T47D (cell line): ENCODE measurements at places on chromosomes 1 and 21.

DNA sequence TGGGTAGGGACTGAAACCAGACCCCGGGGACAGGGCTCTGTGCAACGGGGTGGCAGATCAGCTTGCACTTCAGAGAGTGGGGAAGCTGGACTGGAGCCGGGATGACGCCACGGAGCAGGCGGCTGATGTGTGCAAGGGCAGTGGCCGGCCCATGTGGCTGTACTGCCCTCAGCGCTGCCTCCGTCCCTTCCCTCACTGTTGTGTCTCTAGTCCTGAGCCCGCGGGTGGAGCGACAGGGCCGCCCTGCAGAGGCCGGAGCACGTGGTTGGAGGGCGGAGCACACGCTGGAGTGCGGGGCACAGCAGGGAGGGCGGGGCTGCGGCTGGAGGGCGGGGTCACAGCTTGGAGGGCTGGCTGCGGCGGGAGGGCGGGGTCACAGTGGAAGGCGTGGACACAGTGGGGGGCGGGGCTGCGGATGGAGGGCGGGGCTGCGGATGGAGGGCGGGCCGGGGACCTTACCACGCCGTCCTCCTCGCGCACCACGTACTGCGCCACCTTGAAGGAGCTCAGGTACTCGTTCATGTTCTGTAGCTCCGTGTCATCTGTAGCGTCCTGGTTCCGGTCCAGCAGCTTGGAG lies 52.4 kb downstream of the CHD5 start:
- DNase-seq: peak; percentile 91

GRCh38 chr1:13667691-13668090 lies 32.3 kb upstream of the PRDM2 start:
- no peak for DNase-seq

GRCh38 chr1:168763031-168763430 lies 34.0 kb upstream of the DPT start:
- DNase-seq: no peak

DNA sequence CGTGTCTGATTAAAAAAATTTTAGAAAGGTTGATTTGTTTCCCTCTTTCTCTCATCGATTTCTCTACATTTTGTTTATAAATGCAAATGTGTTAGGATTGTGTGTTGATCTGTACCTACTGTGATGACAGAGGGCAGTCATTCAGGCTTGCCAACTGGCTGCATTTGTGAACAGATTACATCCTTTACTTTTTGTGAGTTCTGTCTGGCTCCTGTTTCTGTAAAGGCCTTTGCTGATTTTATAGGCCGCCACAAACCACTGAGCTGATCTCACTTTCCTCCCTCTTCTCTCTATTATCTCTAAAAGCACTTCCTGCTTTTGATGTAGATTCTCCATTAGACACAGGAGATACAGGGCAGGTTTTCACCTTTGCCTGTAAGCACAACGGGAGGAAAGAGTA lies 106.8 kb downstream of the ESRRG start:
- no peak for DNase-seq

DNA sequence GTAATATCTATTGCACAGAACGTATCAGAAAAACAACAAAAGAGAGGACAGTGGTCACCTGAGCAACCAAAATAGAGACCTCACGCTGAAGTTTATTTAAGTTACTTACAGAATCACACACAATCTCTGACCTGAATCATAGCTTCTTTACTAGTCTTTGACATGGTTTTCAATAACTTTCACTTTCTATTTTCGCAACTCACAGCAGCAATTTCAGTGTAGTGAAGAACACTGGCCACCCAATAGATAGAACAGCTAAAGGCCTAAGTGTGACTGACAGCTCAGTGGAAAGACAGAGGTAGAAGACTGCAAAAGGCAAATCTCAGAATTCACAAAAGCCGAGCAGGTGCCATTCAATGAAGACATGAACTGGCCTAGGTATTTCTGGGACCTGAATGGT lies 435.6 kb upstream of the CHRM3 start:
- DNase-seq: peak; percentile 9

DNA sequence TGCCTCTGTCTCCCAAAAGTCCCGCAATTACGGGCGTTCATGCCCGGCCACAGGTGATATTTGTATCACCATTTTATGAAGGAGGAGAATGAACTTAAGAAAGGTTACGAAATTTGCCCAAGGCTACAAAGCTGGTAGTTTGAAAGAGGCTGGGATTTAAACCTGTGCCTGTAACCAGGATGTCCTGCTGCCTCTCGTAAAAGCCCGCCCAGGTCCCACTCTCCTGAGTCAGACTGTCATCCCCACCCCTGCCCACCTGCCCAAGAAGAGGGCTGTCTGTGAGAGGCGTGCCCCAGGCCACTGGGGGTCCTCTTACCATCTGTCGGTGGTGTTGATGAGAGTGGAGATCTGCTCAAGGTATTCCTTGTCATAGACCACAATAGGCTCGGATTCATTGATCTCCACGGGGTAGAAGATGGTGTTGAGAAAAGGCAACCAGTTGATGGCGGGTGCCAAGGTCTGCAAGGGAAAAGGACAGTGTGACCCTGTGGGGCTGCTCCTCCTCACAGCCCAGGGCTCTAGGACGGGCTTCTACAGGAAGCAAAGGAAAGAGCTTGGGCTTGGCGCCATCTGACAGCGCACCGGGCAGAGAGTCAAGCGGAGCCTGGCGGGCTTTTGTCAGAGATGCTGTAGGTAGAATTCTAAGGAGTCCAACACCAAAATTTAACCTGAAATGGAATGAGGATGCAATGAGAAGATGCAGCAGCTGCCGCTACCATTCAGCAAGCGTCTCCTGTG lies 43.2 kb downstream of the ECE1 start:
- no peak for DNase-seq

GRCh38 chr1:184163674-184164465 lies 112.3 kb downstream of the TSEN15 start:
- DNase-seq: no peak

DNA sequence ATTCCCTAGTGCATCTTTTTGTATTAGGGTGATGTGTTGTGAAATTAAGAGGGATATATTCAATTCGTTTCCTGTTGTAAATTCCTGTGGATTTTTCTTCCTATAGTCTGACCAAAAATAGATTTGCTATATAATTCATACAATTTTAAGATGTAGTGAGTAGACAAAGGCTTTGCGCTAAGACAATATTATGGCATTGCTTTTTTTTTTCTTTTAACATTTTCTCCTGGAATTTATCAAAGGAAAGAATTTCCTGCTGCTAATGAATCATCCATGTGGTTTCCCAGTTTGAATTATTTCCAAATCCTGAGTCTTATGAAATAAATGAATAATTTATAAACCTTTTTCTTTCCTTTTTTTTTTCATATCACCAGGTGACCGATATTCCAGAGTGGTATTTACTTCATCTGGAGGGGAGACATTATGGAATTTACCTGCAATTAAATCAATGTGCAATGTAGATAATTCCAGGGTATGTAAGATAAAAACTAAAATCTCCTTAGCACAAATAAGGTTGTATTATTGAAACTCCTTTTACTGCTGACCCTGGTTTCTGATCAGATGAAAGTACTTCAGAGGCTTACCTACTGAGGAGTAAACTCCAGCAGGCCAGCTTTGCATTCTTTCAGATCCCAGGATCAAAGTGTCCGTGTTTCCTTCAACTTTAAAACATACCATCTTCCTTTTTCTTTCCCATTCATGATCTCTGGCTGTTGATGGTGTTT lies 148.4 kb downstream of the TLR5 start:
- DNase-seq: no peak

GRCh38 chr1:193890935-193891334 lies 704.5 kb upstream of the B3GALT2 start:
- no peak for DNase-seq

- no peak for DNase-seq
Observed at GRCh38 chr1:204313675-204314074, 46.1 kb downstream of the PLEKHA6 start.

GRCh38 chr1:240122639-240123613 lies 31.2 kb downstream of the FMN2 start:
- DNase-seq: peak; percentile 85

- no peak for DNase-seq
Observed at GRCh38 chr1:39194398-39195051, 10.0 kb upstream of the MACF1 start.

DNA sequence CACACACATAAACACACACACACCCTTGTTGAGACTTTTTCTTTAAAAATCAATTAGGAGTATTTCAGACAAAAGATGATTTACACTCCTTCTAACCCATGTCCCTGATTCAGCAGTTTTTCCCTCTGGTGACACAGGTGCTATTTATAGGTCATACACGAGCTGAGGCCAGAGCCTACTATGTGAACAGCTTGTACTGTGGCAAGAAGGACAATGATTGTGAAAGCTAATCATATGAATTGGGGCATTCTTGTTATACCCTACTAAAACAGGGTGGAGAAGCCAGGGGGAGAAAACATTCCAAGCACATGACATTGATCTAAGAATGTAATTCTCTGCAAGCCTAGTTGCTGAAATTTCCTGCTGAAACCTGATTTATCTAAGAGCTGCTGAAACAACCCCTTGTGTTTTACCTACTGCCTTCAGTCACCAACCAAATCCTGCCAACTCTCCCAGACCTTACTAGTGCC lies 60.3 kb downstream of the XCL1 start:
- no peak for DNase-seq

GRCh38 chr1:115062542-115063004 lies 26.7 kb downstream of the TSPAN2 start:
- DNase-seq: no peak

- no peak for DNase-seq
Observed at GRCh38 chr1:56376188-56376984, 203.0 kb downstream of the PLPP3 start.

DNA sequence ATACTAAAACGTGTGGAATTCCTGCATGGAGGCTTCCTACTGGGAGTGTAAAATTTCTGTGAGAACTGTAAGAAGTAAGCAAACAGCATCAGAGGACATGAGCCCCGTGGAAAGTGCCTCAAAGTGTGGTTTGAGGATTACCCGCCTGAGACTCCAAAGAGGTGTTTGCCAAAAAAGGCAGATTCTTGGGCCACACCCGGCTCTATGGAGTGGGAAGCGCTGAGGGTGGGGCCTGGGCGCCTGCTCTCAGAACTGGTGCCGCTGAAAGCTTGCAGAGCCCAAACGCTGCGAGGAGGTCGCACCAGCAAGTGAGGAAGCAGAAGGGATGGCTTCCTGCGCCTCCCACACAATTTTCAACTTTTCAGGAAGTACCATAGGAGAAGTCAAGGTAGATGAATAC lies 43.0 kb upstream of the PSEN2 start:
- DNase-seq: no peak

GRCh38 chr1:186985889-186986491 lies 157.2 kb downstream of the PLA2G4A start:
- DNase-seq: peak; percentile 10

DNA sequence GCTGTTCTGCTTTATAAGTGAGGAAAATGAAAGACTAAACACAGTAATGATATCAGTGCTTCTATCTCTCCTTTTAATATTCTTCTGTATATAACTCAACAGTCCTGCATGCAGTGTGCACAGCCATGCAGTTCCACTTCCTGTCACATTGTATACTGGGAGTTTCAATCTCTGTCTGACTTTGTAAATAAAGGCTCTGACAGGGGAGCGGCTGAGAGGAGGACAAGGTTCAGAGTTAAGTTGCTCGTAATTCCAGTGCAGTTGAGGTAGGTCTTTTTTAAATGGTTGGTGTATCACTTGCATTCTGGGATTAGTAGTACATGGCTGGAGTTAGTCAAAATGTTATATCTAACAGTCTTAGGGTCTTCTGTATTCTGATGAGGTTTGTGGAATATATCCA lies 264.5 kb downstream of the OLFM3 start:
- DNase-seq: no peak

DNA sequence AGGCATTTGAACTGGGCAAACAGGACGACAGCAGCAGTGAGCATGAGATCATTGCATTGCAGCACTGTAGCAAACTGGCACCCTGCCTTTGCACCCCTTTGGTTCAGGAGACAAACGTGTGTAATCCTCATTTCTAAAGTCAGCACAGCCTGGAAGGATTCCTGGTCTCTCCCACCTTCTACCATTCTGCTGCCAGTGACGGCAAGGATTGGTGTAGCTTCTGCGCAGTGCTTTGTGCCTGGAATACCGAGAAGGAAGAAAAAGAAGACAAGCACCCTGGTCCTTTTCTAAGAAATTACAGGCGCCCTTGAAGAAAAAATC lies 805.3 kb downstream of the USP25 start:
- peak; percentile 73 for DNase-seq

- no peak for DNase-seq
Observed at GRCh38 chr21:32537569-32537881, 47.8 kb downstream of the TCP10L start.

DNA sequence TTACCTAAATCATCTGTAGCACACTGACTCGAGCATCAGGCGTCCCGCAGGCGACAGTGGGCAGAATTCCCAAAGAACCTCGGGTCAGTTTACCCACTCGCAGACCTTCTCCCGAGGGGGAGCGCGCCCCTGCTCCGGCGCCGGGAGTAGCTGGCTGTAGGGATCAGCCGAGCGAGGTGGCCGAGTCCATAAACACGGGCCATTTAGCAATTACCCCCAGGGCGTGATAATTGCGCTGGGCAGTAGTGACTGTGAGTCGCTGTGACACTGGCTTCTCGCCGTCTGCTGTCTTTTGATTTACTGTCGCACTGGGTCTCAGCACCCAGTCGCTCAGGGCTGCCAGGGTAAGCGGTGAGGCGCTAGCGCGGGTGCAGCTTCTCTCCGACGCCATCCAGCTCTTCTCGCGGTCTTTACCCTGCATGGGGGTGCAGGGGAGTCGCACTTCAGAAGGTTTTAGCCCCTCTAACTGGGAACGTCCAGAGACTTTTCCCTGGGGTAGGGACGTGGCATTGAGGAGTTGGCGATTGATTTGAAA lies 16.2 kb downstream of the HLX start:
- no peak for DNase-seq

- no peak for DNase-seq
Observed at GRCh38 chr1:116356673-116357072, 16.4 kb upstream of the ATP1A1 start.

- DNase-seq: no peak
Observed at GRCh38 chr1:98351561-98351960, 310.0 kb upstream of the SNX7 start.

- no peak for DNase-seq
Observed at GRCh38 chr1:11483581-11484320, 4.8 kb downstream of the DISP3 start.

DNA sequence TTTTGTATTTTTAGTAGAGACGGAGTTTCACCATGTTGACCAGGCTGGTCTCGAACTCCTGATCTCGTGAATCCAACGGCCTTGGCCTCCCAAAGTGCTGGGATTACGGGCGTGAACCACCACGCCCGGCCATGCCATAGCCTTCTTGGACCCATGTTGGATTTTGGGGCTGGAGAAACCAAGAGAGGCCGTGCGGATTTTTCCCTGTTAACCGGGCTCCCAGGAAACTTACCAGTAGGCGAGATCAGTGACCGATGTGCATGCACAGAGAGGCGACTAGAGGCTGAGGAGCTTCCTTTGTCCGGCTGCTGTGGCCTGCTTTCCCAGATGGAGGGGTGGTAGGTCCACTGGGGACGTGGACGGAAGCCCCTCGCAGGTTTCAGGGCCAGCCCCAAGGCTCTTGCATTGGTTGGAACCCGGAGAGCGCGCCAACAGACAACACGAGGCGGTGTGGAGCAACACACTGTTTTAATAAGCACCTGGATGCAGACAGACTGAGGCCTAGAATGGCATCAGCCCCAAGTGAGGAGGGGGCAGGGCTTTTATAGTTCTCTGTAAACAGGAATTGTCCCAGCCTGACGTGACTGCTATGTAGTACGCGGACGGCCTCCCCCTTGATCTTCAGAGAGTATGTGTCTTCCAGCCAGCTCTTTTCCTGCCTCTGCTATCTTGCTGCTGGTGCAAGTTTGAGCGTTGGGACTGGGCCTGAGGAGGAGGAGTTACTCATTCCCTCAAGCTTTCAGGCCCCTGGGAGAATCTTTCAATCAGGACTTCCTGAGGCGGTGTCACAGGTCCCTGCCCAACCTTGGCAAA lies at the start of gene ERVH48-1:
TSS of gene ERVH48-1 (minus strand) at position 517 of the 813 bp plus-strand sequence. CDS start 6,624 bp downstream, outside the sequence.
- no peak for DNase-seq
